ENCODE measurements at places on chromosomes 3 and 15. TPM values are rescaled to one million over a fixed set of nuclear protein-coding genes. Genes with fewer than 3 reads are reported as not detected.

Gene AMT
- 1.4 TPM for total RNA-seq

Gene SUCLG2
- 37.6 TPM for total RNA-seq

Gene GPR156
- 0.06 TPM for total RNA-seq

Gene NME9
- not detected for total RNA-seq

Gene GABRB3
- not detected for total RNA-seq

Gene KLHL40
- not detected for total RNA-seq

Gene ESYT3
- total RNA-seq, result not detected

Gene STAC
- 7.4 TPM for total RNA-seq

Gene UBA5
- total RNA-seq, result 34.6 TPM

Gene EPHA3
- total RNA-seq, result 0.16 TPM

Gene EFCC1
- total RNA-seq, result 3.3 TPM

Gene PIERCE2
- 0.32 TPM for total RNA-seq

Gene DLL4
- total RNA-seq, result 116 TPM

Gene NLGN1
- 4.0 TPM for total RNA-seq

Gene GOLGA8A
- 4.9 TPM for total RNA-seq

Gene GCHFR
- total RNA-seq, result 22.2 TPM

Gene AHSG
- not detected for total RNA-seq

Gene MOBP
- under 0.01 TPM for total RNA-seq

Gene PAK6
- not detected for total RNA-seq

Gene ERC2
- 0.49 TPM for total RNA-seq

Gene ATP13A4
- total RNA-seq, result 0.13 TPM

Measured in bladder microvascular endothelial cell (primary cell).